Cardiac fibroblast (primary cell): ENCODE measurements at places on chromosomes 12 and 14.

- DNase-seq, result no peak
Measured at GRCh38 chr12:50554651-50555050, 49.9 kb downstream of the DIP2B start.

- no peak for DNase-seq
Measured at GRCh38 chr12:42673535-42673934, 84.0 kb upstream of the PRICKLE1 start.

DNA sequence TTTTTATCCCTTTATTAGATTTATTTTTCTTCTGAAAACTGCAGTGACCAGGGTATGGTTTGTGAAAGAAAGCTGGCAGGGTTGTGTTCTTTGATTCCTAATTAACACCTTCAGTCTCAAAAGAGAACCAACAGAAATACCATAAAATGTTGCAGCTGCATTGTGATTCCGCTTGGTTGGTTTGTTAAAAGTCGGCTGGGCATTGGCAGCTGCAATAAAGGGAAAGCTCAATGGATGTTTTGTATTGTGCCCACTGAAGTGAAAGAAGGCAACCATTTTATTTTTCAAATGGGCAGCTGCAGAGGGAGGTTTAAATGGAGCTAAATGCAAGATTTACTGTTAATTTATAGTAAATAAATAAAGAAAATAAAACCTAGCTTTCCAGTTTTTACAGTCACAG is 16.7 kb downstream of the LGR5 start:
- no peak for DNase-seq

- no peak for DNase-seq
Measured at GRCh38 chr14:92863286-92864080, 59.5 kb upstream of the CHGA start.

DNA sequence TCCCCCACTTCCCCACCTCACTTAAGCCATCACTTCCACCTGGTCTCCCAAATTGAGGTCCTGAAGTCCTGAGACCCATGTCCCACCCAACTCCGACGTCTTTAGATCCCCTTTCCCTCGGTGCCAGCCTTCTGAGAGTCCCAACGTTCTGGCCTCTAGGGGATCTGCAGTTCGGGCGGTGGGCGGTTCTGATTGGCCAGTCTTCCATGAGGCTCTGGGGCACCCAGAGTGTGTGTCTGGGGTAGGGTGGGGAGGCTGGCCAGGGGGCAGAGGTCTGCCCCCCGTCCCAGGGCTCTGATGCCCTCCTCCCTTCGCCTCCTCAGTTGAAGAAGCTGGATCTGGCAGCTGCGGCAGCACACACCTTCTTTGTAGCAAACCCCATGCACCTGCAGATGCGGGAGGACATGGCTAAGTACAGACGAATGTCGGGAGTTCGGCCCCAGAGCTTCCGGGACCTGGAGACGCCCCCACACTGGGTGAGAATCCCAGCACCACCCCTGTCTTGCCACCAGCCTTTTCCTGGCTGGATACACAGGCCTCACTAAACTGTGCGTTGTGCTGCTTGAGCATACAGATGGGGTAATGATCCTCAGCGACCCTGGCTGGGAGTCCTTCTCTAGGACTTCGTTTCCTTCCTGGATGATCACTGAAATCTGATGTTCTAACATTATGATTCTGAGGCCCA is 1.5 kb downstream of the P3H3 start:
- DNase-seq, result no peak

DNA sequence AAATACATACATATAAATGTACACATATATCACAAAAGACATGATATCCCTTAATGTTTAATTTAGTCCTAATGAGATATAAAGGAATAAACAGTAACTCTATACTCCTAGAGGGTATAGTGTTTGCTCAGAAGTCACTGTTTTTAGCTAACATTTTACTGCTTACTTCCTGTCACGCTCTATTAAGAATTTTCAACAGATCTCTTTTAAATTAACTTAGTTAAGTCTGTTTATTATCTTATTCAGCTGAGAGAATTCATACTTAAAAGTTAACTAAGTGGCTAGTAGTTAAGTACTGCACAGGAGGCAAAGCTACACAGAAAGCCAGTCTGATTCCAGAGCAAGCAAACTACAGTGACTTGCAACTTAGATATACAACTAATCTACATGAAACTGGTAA is 39.9 kb downstream of the GXYLT1 start:
- no peak for DNase-seq

GRCh38 chr12:91695964-91696363 is 449.7 kb downstream of the BTG1 start:
- DNase-seq, result no peak

DNA sequence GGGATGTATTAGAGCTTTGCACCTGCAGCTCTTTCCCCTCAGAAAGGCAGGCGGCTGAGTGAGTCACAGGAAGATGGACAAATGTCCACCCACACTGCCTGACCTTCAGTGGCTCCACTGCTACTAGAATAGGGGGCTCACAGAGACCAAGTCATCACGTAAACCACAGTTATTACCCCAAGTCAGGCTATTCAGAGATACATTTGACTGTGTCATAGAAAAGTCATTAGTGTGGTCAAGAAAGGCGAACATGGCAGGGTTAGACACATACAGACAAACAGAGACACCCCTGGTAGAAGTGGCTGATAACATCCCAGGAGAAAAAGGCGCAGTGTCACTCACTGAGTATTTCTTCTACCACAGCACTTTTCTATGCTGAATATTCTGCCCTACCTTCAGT is 36.0 kb downstream of the GCH1 start:
- DNase-seq, result no peak

GRCh38 chr12:109829667-109830066 is 3.5 kb downstream of the TRPV4 start:
- no peak for DNase-seq

DNA sequence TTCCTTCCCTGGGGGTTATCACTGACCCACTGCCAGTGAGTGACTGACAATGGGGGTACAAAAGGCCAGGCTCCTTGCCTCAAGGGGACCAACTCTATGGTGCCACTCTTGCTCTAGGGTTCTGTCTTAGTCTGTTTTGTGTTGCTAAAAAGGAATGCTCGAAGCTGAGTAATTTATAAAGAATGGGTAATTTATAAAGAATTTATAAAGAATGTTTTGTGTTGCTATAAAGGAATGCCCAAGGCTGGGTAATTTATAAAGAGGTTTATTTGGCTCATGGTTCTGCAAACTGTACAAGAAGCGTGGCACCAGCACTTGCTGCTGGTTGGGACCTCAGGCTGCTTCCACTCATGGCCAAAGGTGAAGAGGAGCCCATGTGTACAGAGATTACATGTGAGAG is 15.8 kb upstream of the RASSF8 start:
- DNase-seq, result no peak

GRCh38 chr14:57610631-57611030 is 117.0 kb upstream of the CCDC198 start:
- DNase-seq, result no peak

DNA sequence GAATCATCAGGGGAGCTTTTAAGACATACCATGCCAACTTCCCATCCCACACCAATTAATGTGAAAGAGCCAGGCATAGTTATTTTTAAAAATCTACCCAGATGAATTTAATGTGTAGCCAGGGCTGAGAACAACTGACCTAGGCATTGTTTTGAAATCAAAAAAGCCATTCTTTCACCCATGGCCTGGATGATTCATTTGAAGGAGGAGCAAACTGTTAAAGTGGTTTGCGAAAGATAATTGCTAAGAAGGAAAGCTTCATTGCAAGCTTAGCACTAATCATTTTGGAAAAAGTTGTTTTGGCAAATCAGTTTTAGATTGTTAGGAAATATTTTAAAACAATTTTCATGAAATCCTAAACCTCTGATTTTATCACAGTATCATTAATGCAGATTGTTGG is 2.1 kb upstream of the GTSF1 start:
- DNase-seq, result peak; percentile 67

GRCh38 chr12:82578725-82579124 is 108.0 kb upstream of the TMTC2 start:
- no peak for DNase-seq

GRCh38 chr14:103103461-103104388 is 9.2 kb downstream of the EXOC3L4 start:
- DNase-seq, result peak; percentile 50

DNA sequence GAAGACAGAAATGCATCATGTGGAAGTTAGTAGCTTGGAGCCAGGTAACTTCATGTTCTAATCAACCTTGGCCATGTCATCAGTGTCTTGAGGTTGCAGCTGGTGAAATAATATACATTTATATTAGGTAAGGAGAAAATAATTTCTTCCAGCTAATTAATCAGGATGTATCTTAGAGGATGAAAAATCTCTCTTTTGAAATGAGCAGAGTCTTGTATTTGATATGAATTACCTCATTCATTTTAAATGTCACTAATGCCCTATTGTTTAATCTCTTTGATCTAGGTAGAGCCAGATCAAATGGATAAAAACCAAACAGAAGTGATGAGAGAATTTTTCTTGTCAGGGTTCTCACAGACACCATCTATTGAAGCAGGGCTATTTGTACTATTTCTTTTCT is at the start of gene OR4Q2:
OR4Q2 (plus strand) TSS at position 301 of the 400 bp plus-strand sequence.
- no peak for DNase-seq

GRCh38 chr12:49345051-49345824 is 1.4 kb upstream of the DNAJC22 start:
- no peak for DNase-seq

- DNase-seq, result peak; percentile 85
Measured at GRCh38 chr12:47758834-47759690, at the start of gene RAPGEF3. RAPGEF3 (minus strand) TSS chr12:47758880; CDS start chr12:47758556, 324 bp downstream.

- DNase-seq, result no peak
Measured at GRCh38 chr12:108543652-108544051, 17.3 kb downstream of the SART3 start.

DNA sequence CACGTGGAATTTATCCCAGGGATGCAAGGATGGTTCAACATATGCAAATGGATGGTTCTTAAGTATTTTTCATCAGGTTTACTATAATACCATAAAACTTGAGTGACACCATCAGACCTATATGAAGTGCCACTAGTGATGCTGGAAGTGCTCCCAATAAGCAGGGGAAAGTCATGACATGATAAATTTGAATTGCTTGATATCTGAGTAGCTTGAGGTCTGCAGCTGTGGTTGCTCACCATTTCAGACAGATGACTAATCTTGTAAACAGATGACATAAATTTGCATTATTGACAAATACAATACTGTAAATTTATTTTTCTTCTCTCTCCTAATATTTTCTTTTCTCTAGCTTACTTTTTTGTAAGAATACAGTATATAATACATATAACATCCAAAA is 13.7 kb upstream of the PRPF39 start:
- DNase-seq, result no peak

- DNase-seq, result no peak
Measured at GRCh38 chr14:88599761-88600439, 37.1 kb downstream of the ZC3H14 start.

DNA sequence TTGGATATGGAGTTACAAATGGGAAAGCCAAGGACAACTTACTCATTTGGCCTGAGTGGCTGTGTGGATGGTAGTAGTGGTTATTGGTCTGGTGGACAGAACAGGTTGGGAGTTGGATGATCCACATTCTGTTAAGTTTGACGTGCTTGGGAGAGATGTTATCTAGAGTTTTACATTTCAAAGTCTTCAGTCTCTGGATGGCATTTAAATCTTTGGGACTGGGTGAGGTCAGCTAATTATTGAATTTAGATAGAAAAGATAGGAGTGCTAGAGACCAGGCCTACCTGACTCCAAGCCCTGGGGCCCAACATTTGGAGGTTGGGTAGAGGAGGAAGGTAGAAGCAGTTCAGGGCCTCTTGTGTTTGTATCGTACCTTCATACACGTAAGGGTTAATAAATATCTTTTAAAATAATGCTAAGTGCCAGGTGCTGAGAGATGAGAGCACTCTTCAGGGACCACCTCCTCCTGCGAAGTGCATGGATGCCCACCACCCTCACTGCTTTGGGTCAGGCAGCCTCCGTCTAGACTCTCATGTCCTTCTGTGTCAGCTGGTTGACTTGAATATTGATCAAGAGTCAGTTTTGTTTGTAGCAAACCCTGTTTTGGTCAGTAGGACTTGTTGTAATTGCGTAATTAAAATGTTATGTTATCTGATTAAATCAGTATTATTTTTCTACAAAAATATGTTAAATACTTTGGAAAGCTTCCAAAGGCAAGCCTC is 460.4 kb upstream of the RGS6 start:
- DNase-seq, result no peak

- DNase-seq, result no peak
Measured at GRCh38 chr14:104722938-104723650, 935 bp upstream of the ADSS1 start.

GRCh38 chr12:91058786-91059185 is 962 bp upstream of the KERA start:
- DNase-seq, result peak; percentile 30

GRCh38 chr14:96173636-96174475 is 30.8 kb upstream of the BDKRB2 start:
- DNase-seq, result no peak
